ENCODE measurements at places on chromosomes 2 and 18.

GRCh38 chr2:30365201-30365600, 81.8 kb upstream of the LCLAT1 start:
- no peak for DNase-seq

- no peak for DNase-seq
These were observed 110.5 kb downstream of the DYSF start for GRCh38 chr2:71563872-71564271.

DNA sequence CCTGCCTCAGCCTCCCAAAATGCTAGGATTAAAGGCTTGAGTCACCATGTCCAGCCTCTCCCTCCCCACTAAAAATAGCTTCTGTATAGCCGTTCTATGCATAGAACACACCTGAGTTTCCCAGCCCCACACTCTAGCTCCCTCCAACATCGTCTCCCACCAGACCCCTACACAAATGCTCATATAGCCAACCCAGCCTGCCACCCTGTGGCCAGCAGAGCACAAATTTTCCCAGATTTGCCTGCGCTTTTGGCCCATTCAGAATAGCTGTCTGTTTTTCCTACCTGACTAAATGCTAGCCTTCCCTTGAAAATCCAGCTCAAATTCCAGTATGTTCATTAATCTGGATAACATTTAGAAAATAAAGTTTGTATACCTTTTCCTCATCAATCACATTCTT, 22.8 kb downstream of the TRABD2A start:
- DNase-seq: no peak

DNA sequence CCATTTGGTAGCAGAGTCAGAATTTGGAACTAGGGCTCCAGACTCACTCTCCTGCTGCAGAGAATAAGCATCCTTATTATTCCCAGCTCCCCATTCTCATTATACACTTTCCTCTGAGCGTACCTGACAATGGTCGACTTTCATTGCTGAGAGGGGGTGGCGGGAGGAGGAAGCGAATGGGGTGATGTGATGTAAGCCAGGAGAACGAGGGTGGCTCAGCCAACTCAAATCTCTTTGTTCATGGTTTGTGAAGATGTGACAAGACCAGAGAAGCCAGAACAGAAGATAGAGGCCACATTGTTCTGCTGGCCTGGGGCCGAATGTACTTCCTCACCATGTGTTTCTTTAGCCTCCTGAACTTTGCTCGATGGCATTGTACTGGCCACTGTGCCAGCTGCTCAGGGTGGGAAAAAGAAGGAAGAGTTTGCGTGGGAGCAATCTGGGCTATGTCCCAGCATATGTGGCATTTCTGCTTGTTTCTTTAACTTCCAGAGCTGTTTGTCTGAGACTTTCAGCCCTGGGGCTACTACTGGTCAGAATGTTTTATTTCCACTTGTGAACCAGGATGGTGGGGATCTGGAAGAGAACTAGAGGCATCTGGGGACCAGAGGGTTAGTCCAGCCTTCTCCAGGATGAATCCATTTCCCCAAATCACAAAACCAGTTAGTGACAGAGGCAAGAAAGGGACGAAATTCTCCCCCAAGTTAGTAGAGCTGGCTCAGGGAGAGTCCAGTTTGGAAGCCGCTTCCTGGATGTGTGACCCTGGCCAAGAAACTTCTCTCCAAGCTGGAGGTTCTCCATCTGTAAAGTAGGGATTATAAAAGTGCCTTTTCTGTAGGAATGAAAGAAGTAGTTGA, 62.6 kb downstream of the MOGAT1 start:
- no peak for DNase-seq

- DNase-seq: no peak
These were observed 9.3 kb upstream of the ALLC start for GRCh38 chr2:3648652-3649177.

GRCh38 chr2:178806543-178806942, 680 bp downstream of the TTN start:
- DNase-seq: no peak

DNA sequence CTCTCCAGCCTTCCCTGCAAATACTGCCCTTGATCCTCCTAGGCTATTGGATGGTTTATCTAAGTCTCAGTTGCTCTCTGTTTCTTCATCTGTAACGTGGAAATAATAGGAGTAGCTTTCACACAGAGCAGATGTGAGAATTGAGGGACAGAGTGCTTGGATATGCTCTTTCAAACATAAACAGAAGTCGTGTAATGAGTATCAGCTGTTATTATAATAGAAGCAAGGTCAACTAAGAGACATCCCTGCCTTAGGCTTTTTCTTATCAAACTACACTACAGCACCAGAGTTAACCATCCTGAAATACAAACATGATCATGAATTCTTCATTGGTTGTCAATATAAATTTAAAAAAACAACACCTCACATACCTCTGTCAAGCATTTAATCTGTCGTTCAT, 138.2 kb downstream of the DOK6 start:
- DNase-seq: no peak

GRCh38 chr2:96306370-96306769, 1.0 kb upstream of the SNRNP200 start:
- DNase-seq: no peak

DNA sequence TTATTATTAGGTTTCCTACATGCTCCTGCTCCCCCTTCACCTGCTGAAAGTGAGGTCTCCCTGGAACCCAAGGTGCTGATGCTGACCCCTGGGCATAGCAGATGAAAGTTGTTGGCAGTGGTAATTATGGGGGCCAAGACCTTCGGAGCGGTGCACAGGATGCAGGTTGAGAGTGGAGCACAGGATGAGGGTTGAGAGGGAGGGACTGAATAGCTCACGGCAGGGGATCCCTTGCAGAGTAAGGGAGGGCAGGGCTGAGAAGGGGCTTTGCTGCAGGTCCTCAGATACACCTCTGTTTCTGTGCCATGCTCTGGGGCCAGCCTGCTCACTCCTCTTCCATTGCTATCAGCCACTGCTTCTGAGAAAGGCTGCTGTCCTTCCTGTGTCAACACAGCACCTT, 163.3 kb downstream of the FHOD3 start:
- no peak for DNase-seq

DNA sequence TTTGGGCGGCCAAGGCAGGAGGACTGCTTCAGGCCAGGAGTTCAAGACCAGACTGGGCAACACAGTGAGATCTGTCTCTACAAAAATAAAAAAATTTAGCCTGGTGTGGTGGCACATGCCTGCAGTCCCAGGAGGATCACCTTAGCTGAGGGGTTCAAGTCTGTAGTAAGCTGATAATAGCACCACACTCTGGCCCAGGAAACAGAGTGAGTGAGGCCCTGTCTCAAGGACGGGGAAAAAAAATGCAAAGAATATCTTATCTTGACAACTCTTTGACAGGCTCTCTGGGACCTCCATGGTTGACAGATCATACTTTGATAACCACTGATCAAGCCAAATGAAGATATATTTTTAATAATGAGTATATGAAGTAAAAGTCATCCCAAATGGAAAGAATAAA, 22.7 kb downstream of the USP34 start:
- no peak for DNase-seq

DNA sequence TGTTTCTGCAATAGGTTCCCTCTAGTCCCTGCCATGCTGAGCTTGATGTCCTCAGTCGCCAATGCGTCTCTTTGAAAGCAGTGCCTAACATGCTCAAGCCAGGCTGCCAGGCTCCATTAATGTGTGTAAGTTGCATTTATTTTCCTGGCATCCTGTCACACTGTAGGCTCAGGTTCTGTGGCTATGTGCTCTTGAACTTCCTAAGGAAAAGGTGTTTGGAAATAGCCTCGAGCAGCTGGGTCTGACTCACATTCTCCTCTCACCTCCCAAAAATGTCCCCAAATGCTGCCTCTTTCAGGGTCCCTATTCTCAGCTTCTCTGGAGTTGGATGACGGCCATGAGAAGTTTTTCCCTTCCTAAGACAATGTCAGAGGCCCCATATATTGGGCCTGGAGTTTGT, 58.0 kb upstream of the SLC14A2 start:
- no peak for DNase-seq

DNA sequence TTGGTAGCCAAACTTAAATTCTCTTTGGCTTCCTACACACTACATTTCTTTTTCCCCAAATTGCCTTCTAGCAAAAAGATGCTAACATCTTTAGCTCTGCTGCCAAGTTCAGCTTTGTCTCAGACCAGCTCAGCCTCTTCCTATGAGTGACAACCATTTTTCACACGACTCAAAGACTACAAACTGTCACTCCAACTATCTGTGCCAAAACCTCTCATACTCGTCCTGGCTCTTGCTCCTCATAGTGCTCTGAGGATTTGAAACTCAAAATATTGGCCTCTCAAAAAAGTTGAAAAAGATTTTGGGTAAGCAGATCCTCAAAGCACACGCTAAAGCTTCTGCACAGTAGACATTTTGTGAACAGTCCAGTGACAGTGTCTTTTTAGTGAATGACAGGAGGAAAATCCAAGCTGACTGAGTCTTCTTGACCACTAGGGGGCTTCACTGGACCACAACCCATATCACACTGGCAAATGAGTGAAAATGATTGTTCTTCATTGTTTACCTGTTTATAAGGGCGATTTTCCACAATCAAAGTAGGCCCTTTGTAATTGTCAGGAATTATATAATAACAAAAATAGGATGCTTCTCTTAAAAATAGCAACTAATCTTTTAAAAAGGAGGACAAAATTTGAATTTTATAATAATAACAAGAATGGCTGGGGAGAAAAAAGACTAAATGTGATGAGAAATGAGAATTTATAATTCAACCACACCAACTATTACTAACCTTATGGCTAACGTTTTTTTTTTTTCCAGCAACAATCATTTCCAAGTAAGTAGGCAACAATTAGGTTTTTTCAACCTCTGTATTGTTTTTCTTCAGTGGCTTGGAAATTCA, 85.5 kb upstream of the PGAP1 start:
- DNase-seq: peak; percentile 94

DNA sequence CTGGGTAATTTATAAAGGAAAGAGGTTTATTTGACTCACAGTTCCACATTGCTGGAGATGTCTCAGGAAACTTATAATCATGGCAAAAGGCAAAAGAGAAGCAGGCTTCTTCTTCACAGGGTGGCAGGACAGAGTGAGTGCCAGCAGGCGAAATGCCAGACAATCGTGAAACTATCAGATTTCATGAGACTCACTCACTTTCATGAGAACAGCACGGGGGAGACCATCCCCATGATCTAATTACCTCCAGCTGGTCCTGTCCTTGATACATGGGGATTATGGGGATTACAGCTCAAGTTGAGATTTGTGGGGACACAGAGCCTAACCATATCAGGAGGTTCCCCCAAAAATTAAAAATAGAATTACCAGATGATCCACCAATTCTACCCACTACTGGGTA, 675.5 kb upstream of the SLC8A1 start:
- peak; percentile 5 for DNase-seq

- no peak for DNase-seq
These were observed 24.9 kb upstream of the RAB10 start for GRCh38 chr2:26008851-26009566.

DNA sequence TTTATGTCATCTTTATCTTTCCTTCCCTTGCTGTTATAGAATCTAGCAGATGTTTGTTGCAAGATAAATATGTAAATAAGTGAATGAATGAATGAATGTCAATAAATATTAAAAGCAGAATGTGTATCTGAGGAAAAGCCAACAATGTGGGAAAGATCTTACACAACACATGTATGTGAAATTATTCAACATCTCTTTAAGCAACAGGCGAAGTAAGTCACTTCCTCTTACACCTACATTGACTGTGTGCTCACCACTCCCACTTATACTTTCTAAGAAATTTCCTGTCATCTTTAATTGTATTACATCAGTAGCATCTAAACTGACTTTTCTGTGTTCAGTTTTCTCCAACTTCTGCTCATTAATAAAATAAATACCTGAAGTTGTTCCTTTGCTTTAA, 43.0 kb downstream of the RAD51AP2 start:
- no peak for DNase-seq

DNA sequence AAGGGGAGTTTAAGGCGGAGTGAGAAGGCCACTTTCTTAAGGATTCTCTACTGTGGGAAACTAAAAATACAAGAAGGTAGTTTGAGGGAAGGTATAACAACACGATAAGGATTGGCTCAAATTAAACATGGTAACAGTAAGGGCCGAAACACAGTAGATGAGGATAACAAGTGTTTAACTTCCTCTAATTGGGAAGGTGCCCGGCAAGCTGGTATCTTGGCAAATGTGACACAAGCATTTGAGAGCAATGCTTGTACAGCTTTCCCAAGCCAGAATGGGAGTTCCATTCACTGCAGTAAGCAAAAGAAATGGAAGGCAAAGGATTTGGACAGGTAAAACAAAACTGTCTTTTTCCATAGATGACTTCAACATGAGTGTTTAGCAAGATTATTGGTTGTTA, 19.8 kb downstream of the USP40 start:
- no peak for DNase-seq

- DNase-seq: no peak
These were observed 36.0 kb upstream of the UBE2E3 start for GRCh38 chr2:180944372-180944771.

GRCh38 chr2:78521938-78522337, 503.6 kb upstream of the REG3G start:
- no peak for DNase-seq

- DNase-seq: no peak
These were observed 2.9 kb upstream of the INSIG2 start for GRCh38 chr2:118085173-118086023.

DNA sequence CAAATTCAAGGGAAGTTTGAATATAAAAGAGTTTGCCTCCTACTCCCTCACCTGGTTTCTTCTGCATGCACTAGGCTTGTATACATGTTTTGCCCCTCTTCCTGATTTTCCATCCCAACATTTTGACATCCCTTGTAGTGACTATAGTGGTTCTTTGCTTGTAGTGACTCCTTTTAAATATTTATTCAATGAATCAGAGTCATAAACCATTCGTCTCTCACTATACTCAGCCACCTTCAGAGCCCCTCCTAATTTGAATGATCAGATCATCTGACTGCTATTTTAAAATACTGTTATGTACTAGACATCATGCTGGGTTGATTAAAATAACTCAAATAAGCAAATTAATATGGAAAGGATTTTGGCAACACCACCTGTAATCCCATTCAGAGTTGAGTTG, 492.1 kb upstream of the PIK3C3 start:
- no peak for DNase-seq

DNA sequence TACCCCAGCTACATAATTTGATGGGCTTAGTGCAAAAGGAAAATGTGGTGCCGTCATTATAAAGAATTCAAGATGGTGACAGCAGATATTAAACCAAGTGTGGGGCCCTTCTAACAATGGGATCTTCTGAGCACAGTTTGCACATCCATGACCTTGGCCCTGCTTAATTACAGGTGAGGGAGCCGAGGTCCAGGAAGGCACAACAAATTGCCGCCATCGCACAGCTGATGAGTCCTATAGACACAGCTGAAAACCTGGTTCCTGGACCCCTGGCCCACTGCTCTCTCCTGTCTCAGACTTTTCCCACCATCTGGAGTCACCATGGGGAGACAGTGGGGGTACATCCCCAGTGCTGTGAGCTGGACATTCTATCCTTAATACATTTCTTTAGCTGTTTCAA, 95.8 kb upstream of the MAP4K3 start:
- DNase-seq: no peak

Measured in NCI-H1694 treated with DMSO at 0.1 percent for 48 hours (cell line).